ENCODE measurements at places on chromosomes 3 and 15.

DNA sequence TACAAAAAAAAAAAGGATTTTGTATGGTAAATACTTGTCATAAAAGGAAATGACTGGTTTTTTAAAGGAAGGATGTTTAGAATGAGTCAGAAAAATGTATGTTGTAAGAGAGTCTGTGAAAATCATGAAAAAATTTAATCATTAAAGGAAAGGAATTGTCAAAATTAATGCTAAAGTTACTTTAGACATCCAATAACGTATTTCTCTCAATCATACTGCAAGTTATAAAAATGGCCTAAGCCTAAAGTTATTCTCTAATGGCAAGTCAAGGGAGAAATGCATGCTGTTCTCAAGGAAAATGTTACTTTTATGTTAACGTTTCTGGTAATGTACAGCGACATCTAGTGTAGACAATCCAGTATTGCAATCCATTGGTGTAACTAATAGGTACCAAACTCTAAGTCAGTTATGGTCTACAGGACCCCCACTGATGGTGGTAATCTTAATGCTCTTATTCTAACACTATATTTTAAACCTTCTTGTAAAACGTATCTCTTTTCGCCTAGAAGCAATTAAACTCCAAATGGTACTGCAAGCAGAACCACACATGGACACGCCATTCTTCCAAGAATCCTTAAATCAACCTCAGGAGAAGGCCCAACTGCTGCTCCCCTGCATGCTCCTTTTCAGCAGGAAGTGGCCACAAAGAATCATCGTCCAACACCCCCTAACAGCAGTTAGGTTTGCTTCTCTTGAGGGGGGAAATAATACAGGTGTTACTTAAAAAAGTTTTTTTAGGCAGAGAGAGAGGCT is 35.2 kb downstream of the NCEH1 start:
- DNase-seq = no peak

DNA sequence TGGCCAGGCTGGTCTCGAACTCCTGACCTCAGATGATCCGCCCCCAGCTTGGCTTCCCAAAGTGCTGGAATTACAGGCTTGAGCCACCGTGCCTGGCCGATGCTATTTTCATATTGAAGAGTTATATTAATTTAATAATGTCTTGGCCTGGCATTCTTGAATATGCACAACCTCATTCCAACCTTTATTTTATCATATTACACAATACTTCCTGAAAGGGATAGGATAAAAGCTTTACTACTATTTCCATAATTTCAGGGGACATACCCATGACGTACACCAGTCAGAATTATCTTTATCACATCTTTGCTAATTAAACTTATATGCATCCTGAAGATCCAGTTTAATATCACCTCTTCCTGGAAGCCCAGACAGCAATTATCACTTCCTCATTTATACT is 205.3 kb downstream of the ZIC4 start:
- no peak for DNase-seq

DNA sequence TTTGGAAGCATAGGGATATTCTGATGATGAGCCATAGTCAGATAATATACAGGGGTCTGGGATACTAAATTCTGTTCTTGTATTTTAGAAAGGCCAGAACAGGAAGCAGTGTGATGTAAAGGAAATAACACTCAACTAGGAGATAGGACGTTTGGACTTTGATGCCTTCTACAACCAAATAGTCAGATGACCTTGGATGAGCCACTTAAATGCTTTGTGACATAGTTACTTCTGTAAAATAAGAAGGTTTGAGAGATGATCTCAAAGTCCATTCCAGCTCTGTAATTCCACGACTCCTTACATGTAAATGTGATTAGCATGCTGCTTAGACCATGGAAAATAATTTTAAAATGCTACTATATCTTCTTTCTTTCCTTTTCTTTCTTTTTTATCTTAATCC is 29.5 kb upstream of the CCDC54 start:
- no peak for DNase-seq

DNA sequence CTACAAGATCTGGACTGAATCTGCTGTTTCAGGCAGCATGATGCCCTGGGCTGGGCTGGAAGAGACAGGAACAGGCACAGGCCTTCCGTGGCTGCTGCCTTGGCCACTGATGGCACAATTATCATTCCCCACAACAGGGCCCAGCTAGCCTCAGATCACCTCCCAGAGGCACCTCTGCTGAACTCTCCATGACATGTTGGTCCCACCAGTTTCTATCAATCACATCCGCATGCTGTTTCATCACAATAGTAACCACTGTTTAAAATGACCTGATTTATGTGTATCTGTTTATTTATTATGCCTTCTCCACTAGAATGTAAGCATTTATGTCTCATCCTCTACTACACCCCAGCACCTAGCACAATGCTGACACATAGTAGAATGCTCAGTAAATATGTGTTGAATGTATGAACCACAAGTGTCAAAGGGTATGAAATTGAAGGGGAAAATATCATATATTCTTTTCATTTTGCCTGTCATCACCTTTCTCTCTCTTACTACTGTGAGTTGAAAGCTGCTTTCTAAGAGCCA is 32.7 kb upstream of the ZBTB38 start:
- DNase-seq = no peak

GRCh38 chr15:85296615-85297402 is 83.6 kb upstream of the AKAP13 start:
- DNase-seq = peak; percentile 60

GRCh38 chr15:38878926-38879325 is 314.3 kb upstream of the RASGRP1 start:
- no peak for DNase-seq

DNA sequence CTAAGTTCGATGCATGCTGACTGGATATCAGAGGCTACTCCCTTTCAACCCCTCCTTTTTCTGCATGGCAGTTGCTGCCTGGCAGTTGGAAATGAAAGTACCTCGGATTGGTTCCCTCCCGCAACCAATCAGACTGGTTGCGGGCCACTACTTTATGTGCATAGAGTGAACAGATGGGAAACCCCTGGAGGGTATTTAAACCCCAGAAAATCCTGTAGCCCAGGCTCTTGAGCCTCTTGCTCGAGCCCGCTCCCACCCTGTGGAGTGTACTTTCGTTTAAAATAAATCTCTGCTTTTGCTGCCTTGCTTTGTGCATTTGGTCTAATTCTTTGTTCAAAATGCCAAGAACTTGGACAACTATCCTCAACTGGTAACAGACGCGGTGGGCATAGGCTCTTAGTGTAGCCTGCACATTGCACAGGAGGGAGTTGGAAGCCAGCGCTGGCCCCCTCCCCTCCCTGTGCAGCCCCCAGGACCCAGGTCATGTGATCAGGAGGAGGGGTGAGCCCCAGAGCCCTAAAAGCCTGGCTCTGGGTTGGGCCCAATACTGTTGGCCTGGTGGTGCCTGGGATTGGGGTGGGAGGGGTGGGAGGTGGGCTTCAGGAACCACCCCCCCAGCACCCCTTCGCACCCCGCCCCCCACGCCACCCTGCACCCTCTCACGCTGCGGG is 26.8 kb downstream of the RHCG start:
- no peak for DNase-seq

DNA sequence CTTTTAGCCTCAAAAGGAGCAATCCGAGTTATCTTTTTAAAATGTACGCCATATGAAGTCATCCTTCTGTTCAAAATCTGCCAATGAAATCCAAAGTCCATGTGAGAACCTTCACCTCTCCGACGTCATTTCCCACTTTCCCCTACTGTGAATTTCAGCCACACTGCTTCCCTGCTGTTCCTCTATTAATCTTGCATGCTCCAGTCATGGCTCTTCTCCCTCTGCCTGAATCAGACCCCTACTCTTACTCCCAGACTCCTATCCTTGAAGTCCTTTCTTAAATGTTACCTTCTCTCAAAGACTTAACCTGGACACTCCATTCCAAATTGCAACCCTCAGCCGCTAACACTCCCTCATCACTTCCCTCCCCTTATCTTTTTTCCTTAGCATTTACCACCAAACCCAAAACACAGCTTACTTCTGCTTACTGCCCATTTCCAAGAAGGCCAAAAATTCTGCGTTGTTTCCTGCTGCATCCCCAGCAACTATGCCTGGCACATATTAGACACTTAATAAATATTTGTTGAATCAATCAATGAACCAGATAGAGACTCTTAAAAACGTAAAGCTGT is 1.2 kb downstream of the NKIRAS1 start:
- no peak for DNase-seq

- no peak for DNase-seq
Observed at GRCh38 chr3:64813326-64813725, 125.5 kb upstream of the ADAMTS9 start.

DNA sequence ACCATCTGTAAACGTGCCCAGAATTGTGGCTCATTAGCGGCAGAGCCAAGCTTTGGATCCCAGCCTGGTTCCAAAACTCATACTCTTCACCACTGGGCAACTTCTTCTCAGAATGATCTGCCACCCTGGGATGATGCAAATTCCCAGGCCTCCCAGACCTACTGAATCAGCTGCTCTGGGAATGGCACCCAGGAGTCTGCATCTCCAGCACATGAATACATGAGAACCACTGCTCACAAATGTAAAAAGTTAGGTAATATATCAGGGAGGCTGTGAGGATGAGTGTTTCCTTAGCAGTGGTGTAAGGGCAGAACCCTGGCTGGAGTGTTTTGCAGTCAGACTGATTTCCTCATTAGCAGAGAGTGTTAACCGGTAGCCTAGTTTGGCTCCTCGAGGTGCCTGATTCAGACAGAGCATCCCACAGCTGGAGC is 94.2 kb downstream of the LIPC start:
- no peak for DNase-seq

GRCh38 chr3:130395331-130395730 is 49.9 kb downstream of the COL6A5 start:
- DNase-seq = no peak

GRCh38 chr15:25858952-25859760 is 4.0 kb downstream of the ATP10A start:
- DNase-seq = no peak

DNA sequence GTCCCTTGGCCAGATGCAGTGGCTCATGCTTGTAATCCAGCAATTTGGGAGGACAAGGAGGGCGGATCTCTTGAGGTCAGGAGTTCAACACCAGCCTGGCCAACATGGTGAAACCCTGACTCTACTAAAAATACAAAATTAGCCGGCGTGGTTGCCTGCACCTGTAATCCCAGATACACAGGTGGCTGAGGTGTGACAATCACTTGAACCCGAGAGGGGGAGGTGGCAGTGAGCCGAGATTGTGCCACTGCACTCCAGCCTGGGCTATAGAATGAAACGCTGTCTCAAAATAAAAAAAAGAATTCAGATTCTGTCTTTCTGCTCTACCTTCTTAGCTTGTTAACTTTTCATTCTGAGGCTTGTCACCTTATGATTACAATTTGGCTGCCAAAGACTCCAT is 22.1 kb downstream of the MYO5A start:
- DNase-seq = no peak

DNA sequence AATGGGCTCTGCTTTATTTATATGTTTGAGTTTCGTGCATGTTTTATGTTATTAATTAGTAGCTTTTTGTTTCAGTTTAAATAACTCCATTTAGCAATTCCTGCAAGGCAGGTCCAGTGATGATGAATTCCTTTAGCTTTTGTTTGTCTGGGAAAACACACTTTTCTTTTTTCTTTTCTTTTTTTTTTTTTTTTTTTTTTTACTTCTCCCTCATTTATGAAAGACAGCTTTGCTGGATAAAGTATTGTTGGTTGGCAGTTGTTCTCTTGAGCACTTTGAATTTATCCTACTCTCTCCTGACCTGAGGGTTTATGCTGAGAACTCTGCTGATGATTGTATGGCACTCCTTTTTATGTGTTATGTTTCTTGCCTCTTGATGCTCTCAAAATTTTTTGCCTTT is 35.7 kb downstream of the TMEM39A start:
- DNase-seq = no peak

GRCh38 chr15:39194106-39194830 is 386.6 kb upstream of the THBS1 start:
- no peak for DNase-seq

DNA sequence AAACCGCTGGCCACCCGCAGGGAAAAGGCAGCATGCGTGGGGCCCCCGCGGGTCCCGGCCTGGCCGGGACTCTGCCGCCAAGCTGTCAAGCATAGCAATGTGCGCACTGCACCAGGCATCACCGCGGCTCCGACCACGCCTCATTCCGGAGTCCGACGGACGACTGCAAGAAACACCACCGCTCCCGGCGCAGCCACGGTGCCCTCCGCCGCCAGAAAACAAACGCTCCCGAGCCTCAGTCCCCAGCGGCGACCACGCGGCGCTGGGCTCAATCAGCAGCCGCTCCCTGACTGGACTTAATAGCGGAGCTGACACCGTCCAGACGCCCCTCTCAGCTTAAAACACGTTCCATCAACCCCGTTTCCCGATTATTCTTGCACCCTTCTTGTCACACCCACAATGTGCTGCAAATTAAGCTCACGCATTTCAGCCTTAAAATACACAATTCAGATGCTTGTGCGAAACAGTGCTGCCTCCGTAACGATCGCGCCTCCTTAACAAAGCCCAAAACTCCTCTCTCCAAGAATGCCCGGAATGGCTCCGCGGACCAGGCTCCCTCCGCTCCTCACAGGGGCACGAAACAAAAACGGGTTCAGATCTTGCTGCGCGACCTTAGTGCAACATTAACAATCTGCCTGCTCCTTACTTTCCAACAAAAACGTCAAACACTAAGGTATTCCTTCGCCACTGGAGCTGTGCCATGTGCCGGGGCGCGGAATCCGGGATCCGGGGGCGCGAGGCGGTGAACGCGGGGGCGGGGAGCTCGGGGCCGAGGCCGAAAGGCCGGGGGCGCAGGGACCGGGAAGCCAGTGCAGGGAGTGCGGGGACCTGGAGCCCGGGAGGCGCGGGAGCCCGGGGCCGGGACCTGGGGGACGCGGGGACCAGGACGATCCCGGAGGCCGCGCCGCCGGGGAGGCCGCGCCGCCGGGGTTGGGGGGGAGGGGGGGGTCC is 655 bp downstream of the CYFIP1 start:
- DNase-seq = peak; percentile 73

DNA sequence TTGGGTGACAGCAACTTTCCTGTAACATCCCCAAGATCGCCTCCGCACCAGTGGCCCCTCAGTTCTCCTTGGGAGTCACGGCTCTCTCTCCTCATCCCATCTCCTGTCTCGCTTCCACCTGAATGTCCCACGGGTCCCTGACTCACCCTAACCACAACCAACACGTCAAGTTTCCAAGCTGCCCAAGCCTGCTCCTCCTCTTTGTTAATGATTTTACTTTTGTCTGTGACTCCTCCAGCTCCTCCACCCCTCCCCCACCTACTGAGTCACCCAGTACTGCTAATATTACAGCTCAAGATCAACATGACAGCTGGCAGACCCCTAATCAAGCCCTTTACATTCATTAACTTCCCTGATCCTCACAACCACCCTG is 39.3 kb downstream of the BDH1 start:
- DNase-seq = no peak

- DNase-seq = no peak
Observed at GRCh38 chr15:95284933-95285421, 1045.5 kb upstream of the NR2F2 start.

DNA sequence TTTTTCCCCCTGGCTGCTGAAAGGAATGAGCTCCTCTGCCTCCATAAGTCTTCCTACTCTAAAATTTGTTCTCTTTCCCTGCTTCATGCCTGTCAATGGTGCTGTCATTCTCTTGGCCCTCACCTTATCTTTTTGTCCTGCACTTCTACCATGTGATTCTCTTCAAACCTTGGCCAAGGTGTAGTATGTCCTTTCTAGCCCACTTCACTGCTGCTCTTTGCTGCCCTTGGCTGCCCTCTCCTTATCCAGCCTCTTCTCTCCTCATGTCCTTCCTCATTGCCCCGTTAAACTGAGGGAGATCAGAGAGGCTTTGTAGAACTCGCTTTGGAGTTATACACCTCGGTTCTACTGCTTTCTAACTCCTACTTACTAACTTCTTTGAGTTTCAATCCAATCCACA is 19.7 kb downstream of the MINDY4B start:
- DNase-seq = no peak

Measured in HuH-7.5 (cell line).